M059J (cell line): ENCODE measurements at places on chromosomes 3 and 15.
A peak's percentile ranks its signal among the peaks of the same experiment; 100 is the strongest.

- DNase-seq, result no peak
Measured at GRCh38 chr15:100762289-100762688, 117.3 kb upstream of the ALDH1A3 start.

GRCh38 chr3:168183774-168184173 lies 88.0 kb upstream of the GOLIM4 start:
- DNase-seq, result no peak

DNA sequence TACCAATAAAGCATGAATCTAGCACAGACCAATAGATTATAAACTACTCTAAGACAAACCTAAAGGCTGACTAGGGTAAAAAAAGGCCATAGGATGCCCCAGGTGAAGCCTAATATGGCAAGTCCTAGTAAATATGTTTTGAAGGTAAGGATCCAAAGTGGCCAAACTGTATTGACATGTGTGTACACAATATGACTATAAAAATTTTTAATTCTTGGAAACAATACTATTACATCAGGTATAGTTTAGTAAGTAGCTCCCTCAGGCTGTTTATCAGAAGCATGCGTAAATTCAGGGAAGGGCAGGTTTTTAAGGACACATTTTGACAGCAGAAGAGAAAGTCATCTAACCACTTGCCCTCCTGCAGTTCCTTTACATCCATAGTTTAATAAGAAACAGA lies 18.8 kb downstream of the GNB4 start:
- no peak for DNase-seq

GRCh38 chr15:69757186-69757585 lies 304.6 kb downstream of the RPLP1 start:
- peak; percentile 70 for DNase-seq

DNA sequence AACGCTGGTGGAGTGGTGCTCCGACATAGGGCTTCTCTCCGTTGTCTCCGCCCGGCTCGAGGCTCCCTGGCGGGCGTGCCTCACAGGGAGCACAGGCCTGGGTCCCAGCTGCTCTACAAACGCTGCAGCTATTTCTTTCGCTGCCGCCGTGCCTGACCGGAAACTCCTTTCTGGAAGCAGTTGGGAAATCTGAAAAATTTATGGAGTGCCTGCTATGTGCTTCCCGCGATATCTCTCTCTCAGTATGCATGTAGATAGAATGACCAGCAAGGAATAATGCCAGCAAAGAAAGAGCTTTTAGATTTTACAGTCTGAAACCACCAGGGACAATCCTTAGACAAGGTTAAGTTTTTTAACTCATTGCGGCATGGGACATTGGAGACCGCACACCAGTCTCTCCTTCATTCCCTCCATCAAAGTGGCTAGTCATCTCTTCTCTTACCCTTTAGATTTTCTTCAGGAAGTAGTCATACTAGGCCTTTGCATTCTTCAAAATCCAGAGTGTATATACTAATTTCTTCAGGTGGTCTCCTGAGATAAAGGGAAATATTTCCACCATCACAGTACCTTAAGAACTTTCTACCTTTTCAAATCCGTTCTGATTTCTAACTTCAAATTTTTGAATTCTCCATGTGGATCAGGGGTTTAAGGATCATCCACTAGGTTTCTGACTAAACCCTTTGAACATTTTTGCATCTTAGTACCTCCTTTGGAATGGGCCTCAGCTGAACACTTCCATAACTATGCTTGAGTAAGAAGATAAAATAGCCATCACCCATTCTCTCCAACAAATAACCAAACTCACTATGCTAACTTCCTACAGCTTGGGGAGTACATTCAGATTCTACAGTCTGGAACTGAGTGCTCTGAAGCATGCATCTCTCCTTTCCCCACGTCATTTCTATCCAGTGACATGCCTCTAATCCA lies 1.1 kb upstream of the NPHP3 start:
- no peak for DNase-seq

DNA sequence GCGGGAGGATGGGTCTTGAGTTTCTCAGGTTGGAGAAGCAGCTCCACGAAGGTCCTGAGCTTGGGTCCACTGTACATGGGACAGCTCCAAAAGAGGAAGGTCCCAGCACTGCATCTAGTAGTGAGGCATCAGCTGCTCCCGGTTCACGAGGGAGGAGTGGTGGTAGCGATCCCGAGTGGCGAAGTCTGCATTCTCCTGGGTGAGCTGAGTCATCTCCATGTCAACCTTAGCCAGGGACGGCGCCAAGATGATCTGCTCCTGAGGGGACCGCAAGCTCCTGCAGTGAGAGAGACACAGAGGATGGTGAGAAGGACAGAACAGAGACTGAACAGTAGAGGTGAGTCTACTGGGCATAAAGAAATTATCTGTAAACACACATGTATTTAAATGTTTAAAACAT lies 28.0 kb upstream of the HEG1 start:
- peak; percentile 87 for DNase-seq

DNA sequence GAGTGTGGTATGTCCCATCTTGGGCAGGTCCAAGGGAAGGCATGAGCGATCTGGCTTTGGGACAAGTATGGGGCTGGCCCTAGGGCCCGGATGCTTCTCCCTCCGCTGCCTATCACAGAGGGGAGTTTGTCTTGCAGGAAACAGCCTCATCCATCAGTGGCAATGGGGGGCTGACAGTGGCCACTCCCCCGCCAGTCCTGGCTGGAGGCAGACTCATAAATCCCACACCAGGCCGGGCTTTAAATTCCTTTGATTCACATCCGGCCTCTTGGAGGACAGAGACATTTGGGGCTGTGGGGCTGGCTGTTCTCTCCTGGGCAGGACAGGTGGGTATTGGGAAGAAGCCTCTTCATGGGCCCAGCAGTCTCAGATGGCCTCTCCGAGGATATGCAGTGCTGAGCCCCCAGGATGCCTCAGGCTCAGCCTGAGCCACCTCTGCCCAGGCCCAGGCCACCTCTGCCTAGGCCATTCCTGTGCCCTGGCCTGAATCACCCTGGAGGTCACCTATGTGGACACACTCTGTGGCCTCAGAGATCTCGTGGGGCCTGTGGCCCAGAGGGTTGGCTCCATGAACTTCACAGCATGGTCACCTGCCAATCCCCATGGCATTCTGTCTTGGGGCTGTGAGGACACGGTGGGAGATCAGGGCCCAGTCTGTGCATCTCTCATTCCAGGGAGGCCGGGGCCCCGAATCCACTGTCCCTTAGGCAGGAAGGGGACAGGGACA lies 84.2 kb upstream of the GOLGA6L4 start:
- peak; percentile 40 for DNase-seq

GRCh38 chr15:80015156-80015555 lies 44.2 kb upstream of the BCL2A1 start:
- DNase-seq, result no peak

GRCh38 chr3:122355612-122356011 lies 27.4 kb downstream of the MIX23 start:
- DNase-seq, result no peak

DNA sequence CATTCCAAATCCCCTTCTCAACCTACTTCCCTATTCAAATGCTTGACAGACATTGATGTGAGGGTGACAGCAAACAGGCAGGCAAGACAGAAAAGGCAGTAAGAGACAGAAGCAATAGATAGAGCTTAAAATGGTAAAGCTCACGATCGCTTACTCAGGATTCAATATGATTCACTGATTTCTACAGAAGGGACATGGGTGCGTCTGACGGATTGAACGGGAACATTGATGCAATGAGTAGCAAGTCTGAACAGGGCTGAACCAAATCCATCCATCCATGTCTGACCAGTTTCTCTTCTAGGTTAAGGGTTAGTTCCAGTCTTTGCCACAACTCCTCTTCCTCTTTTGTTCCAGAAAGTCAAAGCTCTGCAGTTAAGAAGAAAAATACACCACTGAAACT lies 35.1 kb downstream of the P2RY1 start:
- DNase-seq, result no peak

DNA sequence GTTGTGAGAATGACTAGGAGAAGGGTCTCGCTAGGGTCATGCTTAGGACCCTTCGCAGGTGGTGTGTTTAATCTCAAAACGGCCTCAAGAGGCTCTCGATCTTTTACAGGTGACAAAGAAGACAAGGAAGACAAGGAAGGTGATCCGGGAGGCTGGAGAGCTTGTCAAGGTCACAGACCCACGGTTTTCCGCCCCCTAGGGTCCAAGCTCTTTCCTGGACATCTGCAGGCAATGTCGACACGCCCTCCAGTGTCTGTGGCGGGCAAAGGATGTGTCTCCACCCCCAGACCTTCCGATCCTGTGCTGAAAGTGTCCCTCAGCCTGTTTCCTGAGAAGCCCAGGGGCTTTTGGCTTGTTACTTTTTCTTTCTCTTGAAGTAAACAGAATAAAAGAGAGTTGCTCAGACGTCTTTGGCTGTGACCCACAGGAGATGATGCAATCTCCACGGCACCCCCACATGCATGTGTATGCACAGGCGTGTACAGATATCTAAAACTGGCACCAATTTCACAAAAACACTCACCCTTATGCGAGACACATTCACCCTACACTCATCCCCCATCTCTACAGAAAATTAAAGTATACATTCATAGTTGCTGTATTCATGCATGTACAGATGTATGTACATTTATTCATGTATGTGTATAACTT lies 108.8 kb downstream of the KLF13 start:
- peak; percentile 81 for DNase-seq

DNA sequence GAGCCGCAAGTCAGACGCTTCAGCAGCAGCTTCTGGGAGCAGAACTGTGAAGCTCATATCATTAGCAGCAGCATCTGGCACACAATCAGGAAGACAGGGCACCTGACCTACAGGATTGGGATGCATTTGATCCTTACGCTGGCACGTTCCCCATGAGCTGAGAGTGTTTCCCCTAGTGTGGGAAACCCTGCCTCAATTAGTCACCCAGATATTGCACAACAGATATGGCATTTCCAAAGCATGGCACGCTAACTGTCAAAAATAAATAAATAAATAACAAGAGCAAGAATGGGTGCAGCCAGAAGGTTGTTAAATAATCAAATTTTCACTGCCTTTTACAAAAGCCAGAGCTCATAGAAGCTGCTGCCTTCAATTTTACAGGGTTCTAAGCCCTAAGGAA lies 189.6 kb upstream of the THBS1 start:
- peak; percentile 86 for DNase-seq

- no peak for DNase-seq
Measured at GRCh38 chr3:69613286-69613685, 126.0 kb upstream of the MITF start.

DNA sequence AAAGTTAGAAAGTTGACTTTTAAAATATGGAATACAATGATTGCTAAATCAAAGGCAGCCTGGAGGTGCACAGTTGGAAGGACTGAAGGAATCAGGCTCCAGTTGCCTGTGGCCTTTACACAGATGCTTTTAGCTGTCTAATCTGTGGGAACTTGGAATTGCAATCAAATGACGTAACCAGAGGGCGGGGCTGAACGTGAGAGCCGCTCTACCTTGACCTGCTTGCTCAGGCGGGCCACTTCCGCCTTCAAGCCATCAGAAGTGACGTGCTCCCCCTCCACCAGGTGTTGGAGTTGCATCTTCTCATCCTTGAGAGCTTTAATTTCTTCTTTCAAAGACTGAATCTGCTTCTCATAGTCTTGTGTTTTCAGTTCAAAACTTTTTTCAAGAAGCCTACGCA lies 37.7 kb upstream of the GNB5 start:
- DNase-seq, result peak; percentile 58

GRCh38 chr15:26134152-26134551 lies 271.0 kb upstream of the ATP10A start:
- no peak for DNase-seq

DNA sequence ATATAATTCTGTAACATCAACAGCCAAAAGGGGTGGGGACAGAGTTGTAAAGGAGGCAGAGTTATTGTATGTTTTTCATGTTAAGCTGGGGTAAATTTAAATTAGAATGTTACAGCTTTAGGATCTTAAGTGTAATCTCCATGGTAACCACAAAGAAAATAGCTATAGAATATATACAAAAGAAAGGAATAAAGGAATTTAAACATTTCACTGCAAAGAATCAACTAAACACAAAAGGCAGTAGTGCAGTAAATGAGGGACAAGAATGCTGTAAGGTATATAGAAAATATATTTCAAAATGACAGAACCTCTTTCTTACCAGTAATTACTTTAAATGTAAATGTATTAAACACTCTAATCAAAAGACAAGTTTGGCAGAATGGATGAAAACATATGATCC lies 361.7 kb downstream of the SLC9A9 start:
- DNase-seq, result no peak
